ENCODE measurements at places on chromosomes 2 and 18. TPM values are rescaled to one million over a fixed set of nuclear protein-coding genes. Genes with fewer than 3 reads are reported as not detected.

Gene PXDN
- 7.1 TPM for total RNA-seq

Gene CTAGE1
- total RNA-seq: not detected

GRCh38 chr2:33670392-33670937, 71.4 kb upstream of the FAM98A start:
- ATAC-seq: no peak

DNA sequence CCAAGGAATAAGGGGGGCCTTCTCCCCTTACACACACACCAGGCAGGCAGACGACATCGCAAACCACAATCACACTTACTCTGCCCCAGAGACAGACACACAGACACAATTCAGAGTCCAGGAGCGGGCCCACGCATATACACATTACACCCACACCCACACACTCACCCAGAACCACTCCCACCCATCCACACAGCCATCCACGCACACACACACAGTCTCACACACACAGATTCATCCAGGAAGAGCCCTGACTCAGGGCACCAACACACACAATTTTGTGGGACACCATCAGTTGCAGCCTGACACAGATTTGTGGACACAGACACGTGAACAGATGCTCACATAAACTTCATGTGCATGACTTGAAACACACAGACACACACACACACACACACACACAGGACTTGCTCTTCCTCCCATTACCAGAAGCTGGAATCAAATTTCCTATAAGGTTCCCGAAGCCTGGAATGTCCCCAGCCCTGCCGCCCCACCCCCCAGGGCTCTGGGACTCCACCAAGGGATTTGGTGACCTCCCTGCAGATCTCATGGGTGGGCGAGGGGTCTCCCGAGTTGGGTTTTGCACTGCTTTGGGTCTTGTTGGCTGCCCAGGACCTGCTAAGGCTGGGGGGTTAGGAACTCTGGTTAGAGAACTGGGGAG, 23.5 kb downstream of the TNS1 start:
- no peak for ATAC-seq

Gene TRABD2A
- total RNA-seq: 0.24 TPM

Data from esophagus mucosa (tissue), 1 donor.